ENCODE measurements at places on chromosomes 16 and 17.

DNA sequence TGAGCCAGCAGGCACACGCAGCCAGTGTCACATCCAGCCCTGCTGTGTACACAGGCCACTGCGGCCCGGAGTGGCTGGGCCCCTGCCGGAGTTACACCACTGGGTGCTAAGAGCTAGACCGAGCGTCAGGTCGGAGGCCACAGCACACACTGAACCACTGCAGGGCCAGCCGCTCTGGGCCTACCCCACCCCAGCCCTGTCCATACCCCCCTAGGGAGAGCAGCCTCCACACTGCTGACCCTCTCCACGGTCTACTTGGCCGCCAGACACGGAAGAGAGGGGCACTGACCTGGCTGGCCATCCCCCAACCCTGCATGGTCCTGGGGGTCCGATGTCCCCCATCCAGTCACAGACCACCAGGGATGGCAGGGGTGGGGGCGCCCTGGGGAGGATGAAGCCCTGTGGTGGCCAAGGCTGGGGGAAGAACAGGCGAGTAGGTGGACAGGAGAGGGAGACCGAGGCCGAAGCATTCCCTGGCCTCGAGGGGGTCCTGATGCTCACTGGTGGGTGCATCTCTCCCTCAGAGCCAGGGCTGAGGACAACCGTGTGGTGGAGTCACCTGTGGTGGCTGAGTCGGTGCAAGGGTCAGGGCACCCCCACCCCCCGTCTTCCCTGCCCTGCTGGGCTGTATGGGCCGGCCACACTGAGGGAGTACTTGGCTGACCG, 34.9 kb upstream of the ZC3H18 start:
- DNase-seq, result no peak

GRCh38 chr16:84919269-84919668, 92.1 kb downstream of the ZDHHC7 start:
- DNase-seq, result no peak

GRCh38 chr17:34352191-34352590, 4.1 kb upstream of the CCL13 start:
- DNase-seq, result no peak

DNA sequence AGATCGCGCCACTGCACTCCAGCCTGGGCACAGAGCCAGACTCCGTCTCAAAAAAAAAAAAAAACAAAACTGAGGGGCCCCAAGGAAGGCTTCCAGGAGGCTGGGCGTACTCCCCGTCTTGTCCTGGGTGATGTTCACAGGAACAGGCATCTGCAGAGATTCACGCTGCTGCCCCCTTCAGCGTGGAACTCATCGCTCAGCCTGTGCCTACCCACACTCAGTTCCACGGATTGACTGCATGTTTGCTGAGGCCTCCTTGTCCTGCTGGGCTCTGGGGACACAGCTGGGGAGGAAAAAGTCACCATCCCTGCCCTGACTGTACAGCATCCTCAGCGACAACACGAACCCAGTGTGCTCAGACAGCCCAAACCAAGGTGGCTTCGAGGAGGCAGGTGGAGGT, 12.9 kb upstream of the OSGIN1 start:
- no peak for DNase-seq

GRCh38 chr17:78573955-78574354, 3.2 kb downstream of the DNAH17 start:
- DNase-seq, result no peak

GRCh38 chr17:59527325-59527917, 38.0 kb upstream of the DHX40 start:
- DNase-seq, result no peak

DNA sequence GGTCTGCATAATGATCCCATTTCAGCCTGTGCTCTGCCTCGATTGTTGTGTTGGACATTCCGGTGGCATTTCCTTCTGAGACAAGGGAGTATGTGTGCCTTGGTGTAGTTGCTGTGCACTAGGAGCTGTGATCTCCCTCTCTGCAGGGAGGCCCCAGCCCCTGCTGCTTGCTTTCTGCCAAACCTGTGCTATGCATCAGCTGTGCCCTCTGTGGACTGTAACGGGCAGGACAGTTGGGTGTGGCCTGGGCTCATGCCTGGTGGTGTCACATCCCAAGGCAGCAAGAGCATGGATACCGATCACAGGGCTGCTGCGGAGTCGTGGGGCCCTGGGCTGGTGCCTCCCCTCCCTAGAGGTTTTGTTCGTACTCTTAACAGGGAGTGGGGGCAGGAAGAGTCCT, 3.8 kb upstream of the JPT2 start:
- DNase-seq, result no peak

DNA sequence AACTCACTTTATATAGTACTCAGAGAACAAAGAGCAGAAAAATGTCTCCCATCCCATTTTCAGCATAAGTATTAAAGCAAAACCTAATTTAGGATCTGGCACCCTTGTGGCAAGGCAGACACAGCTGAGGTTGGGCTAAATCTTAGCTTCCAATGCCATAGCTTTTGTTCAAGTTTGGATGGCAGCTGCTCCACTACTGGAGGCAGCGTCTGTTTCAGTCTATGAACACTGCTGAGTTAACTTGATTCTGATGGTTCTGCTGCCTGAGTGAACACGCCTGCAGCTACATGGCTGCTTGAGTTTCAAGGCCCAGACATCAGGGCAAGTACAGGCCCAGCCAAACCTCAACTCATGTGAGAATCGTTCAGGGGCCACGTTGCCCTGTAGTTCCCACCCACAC, 178.2 kb upstream of the RPH3AL start:
- no peak for DNase-seq

DNA sequence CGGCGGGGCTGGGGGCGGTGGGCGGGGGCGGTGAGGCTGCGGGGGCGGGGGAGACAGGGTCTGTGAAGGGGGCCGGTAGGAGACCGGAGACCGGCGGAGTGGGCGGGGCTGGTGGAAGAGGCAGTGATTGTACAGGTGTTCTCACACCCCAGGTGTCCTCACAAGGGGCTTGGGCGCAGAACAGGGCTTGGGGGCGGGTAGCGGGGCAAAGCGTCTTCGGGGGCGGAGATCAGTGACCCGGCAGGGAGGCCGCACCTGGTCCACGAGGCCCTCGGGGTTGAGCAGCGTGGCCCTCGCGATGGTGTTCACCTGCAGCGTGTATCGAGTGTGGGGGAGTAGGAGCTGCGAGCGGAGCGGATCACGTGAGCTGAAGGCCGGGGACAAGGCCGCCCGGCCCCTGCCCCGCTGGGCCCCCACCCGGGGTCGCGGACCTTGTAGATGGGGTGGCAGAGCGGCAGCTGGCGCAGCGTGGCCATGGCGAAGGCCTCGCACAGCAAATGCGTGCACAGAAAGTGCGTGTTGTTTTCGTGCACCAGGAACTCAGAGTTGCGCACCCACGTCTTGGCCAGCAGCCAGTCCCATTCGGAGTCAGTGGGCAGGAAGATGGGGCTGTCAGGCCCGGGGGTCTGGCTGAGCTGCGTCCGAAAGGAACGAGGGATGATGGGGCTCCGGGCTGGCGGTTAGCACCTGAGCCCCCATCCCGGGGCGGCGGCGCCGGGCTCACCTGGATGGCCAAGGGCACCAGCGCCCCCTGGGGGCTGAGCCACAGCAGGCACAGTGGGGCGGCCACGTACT, 8.5 kb downstream of the ALOXE3 start:
- DNase-seq, result no peak

GRCh38 chr17:56675876-56676660, 82.6 kb downstream of the NOG start:
- DNase-seq, result no peak
